Stimulated activated CD4-positive, alpha-beta T cell treated with anti-CD3 and anti-CD28 coated beads, Interleukin-4, amount 100 ng/mL, for 48 hours (primary cell): ENCODE measurements at places on chromosomes 2 and 18.

GRCh38 chr2:162342321-162342720, 1.6 kb upstream of the GCA start:
- no peak for DNase-seq

- DNase-seq, result no peak
Measured at GRCh38 chr18:67731851-67732250, 215.3 kb upstream of the DSEL start.

DNA sequence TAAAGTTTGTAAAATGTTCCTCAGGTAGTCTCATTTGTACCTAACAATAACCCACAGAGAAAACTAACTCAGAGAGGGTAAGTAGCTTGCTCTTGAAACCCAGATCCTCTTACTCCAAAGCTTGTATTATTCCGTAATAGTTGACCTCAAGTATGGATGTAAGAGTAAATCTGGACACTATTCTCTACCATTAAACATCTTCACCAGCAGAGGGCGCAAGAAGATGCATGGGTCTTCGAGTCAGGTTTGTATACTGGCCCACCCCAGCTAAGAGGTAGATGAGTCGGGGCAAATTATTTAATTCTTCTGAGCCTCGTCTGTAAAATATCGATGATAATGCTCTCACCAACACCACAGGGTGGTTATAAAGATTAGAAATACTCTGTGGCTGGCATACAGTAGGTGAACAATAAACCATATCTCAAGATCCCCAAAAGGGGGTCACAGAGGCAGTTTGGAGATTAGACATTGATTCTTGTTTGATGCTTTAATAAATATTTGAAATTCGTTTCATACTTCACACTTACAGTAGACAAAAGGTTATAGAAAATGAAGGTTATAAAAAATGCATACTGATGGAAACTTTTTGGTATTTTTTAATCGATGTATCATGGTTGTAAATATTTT, 3.5 kb upstream of the CABLES1 start:
- peak; percentile 35 for DNase-seq

DNA sequence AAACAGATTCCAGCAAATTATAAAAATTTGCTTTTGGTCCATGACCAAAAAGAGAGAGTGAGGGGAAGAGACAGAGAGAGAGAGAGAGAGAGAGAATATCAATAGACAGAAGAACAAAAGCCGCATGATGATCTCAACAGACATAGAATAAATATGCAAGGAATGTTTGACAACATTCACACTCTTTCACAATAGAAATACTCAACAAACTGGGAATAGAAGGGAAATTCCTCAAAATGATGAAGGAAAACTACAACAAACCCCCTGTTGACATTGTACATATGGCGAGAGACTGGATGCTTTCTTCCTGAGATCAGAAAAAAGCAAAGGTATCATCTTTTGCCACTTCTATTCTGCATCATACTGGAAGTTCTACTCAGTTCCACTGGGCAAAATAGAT, 309.7 kb downstream of the RAD51AP2 start:
- DNase-seq, result no peak

- DNase-seq, result no peak
Measured at GRCh38 chr18:41517142-41517541, 437.9 kb upstream of the PIK3C3 start.

GRCh38 chr2:19932928-19933327, 31.1 kb upstream of the TTC32 start:
- no peak for DNase-seq

DNA sequence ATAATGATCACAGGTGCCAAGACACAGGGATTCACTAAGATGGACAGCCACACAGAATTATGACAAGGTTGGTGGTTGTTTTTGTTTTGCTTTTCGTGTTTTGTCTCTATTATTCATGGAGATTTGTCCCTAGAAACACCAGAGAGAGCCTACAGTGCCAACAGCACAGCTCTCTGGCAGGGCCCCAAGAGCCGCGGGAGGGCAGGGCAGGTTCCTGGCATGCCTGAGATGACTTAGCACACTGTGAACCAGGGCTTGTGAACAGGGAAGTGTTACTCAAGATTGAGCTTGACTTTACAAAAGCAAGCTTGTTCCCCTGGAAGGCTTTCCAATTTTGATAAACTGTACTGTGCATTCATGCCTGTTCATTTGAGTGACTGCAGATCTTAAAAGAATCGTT, 437.4 kb upstream of the SALL3 start:
- DNase-seq, result no peak

DNA sequence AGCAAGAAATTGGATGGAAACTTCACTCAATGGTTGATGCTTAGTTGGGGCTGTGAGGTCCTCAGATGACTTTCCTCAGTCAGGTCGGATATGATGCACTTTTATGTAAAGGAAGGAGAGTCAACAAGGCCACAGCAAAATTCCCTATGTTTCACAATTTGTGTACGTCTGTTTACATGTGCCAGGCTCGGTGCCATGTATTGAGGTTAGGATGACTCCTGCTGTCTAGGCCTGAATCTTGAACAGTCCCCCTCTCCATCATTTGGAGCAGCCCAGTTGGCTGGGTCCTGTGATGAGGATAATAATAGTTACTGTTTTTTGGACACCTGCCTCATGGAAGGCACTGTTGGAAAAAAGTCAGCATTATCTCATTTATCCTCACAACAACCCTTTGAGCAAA, 43.1 kb downstream of the VSNL1 start:
- DNase-seq, result no peak

- DNase-seq, result no peak
Measured at GRCh38 chr2:157315901-157316300, 9.7 kb downstream of the ERMN start.

GRCh38 chr2:215617060-215617824, 181.4 kb upstream of the FN1 start:
- DNase-seq, result no peak

DNA sequence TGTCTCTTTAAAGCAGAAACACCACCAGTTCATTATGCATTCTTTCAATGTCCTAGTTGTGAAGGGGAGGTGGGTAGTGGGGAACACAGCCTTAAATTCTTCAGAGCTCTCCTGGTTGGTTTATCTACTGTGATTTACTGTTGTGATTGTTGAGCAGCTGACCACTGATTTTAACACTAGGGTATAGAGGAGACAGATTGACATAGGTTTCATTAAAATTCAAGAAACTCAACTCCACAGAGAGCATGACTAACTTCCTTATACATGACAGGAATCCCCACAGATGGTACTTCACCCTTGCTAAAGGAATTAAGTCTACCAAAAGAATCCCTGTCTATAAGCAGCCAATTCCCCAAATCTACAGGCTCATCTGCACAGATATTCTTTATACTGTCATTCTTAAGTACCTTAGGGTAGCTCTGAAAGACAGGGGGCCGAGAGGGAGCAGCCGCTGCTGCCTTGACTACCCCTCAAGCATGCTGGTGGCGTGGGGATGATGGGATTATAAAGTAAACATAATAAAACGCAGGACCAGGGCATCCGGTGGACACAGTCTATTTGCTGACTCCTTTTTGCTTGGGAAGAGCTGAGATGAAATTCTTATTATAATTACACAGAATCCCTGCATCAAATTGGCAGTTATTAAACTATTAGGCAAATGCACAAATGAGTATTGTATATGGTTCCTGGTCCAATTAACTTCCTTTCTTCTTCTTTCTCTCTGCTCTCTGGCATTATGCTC, 1377.6 kb upstream of the PIK3C3 start:
- no peak for DNase-seq

DNA sequence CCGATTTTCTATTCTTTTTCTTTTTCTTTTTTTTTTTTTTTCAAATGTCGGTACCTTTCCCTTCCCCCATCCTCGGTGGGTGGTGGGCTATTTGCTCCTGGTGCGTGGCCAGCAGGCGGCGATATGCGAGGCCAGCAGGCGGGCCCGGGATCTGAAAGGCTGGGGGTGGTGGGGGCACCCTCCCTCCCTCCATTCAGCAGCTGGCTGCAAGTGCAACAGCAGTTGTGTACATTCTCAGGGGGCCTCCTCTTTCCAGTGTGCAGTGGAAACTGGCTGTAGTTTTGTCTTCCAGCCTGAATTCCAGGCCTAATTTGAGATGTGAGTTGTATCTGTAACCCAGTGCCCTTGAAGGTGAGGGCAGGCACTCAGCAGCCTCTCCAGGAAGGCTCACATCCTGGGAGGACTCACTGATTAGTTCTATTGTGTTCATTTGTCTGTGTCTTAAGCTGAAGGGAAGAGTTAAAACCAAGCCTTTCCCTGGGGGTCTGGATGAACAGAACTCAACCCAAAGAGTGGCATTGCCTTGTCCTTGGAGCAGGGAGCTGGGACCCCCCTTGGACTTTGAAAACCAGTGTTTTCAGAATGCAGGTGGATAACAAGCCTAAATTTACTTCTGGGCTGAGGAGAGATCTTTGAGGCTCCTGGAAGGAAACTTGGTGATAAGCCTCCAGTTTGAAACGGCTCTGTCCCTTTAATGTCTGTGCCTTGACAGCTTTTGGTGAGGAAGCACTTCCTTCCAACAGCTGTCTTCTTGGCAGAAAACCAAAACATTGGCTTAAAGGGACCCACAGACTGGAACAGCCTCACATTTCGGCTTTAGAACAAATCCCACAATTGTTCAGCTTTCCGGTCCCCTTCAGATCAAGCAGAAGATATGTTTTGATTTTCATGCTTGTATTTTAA, 3.3 kb downstream of the MYCN start:
- DNase-seq, result peak; percentile 20

- no peak for DNase-seq
Measured at GRCh38 chr2:219448776-219449341, 14.2 kb downstream of the SPEG start.

GRCh38 chr2:223267160-223267951, 215.4 kb downstream of the KCNE4 start:
- no peak for DNase-seq

GRCh38 chr2:236960531-236960930, 125.2 kb upstream of the COPS8 start:
- no peak for DNase-seq

DNA sequence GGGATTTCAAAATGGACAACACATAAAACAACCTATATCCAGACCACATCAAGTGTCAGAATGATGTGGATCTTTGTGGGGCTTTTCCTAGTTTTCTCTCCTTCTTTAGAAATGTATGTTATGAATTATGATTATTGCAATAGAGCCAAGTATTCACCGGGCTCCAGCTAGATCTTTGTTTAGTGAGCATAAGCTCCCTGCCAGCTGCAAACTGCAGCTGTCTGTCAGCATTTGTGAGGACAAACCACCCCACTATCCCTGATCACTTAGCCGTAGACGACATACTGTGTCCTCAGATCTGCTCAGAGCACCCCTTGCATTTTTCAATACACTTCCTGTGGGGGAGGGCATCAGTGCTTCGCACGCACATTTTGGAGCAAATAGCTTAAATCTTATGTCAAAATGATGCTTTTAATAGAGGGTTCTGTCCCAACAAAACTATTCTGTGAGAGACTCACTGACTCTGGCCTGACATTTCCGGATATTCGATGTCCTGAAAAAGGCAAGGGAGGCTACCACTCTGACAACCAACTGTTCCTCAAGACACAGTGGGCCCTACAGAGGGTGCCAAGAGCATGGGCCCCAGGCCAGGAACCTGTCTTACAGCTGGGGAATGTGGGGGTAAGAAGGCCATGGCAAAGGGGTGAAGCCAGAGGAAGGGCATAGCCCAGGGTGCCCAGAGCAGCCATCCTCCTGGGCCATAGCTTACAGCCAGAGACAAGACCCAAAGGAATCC, 346.0 kb downstream of the ARHGAP15 start:
- no peak for DNase-seq

DNA sequence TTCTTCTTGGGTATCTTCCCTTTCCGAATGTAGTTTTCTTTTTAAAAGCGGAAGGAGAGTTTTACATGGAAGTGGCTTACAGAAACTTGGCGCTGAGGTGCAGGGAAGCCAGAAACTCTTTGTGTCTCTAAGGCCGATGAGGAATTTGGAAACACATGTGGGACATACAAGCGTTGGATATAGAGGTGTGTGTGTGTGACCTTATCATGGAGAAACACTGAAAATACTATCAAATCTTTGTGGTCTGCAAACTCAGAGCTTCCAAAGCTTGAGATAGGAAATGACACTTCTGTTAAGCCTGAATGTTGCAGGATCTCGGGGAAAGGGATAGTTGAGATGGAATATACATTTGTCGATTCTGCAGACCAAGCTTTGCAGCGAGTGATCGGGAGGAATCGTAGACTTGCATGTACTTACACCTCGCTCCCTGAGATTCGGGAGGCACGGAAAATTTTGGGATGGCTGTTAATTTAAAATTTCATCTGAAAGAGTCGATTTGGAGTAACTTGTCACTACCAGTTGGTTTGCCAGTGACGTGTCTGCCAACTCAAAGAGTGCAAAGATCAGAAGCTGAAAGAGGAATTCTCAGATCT, 1.0 kb downstream of the NAB1 start:
- DNase-seq, result no peak

DNA sequence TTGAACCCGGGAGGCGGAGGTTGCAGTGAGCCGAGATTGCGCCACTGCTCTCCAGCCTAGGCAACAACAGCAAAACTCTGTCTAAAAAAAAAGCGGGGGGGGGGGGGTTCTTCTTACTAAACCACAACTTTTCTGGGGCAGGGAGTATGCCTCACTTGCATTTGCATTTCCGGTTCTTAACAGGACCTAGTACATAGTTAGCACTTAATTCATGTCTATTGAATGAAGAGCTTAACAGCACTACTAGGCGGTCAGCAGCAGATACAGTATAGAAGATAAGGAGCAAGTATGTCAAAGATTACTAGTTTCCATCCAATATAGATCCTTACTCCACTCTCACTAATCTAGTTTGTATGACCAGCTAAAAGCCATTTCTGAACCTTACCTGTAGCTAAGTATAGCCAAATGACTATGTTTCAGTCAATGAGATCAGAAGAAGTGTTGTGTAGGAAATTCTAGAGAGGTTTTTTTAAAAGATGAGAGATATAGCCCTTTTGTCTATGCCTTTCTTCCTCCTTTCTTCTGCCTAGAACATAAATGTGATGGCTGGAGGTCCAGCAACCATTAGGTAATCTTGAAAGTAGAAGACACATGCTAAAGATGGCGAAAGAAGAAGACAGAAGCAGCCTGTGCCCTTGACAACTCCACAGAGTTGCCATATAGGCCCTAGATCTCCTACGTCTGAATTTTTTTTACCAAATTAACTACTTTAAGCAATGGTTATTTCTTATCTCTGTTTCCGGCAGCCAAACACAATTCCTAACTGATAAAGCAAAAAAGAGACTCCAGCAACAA, 11.3 kb downstream of the HYCC2 start:
- no peak for DNase-seq

DNA sequence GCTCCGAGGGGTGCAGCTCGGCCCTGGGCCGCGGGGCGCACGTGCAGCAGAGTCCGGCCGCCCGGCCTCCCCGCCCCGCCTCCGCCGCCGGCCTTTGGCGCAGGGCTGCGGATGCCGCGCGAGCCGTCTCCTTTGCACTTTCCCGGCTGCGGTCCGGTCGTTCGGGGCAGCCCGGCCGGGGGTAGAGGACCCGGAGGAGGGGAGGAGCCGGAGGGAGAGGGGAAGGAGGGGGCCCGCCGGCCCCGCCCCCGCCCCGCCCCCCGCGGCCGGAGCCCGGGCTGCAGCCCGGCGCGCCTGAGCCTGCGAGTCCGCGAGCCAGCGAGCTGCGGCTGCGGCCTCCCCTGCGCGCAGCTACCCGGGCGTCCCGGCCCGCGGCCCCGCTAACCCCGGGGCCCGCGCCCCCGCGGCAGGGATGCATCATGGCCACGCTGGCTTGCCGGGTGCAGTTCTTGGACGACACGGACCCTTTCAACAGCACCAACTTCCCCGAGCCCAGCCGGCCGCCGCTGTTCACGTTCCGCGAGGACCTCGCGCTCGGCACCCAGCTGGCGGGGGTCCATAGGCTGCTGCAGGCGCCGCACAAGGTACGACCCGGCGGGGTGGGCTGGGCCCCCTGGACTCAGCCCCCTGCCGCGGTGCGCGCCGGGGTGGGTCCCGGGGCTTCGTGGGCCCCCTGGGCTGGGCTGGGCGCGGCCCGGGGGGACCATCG, at the start of gene FHOD3:
TSS of gene FHOD3 (plus strand) at position 297 of the 709 bp plus-strand sequence. CDS start at position 420, 123 bp downstream.
- no peak for DNase-seq
